RPMI8226 (cell line): ENCODE measurements at places on chromosomes 5 and 9.

DNA sequence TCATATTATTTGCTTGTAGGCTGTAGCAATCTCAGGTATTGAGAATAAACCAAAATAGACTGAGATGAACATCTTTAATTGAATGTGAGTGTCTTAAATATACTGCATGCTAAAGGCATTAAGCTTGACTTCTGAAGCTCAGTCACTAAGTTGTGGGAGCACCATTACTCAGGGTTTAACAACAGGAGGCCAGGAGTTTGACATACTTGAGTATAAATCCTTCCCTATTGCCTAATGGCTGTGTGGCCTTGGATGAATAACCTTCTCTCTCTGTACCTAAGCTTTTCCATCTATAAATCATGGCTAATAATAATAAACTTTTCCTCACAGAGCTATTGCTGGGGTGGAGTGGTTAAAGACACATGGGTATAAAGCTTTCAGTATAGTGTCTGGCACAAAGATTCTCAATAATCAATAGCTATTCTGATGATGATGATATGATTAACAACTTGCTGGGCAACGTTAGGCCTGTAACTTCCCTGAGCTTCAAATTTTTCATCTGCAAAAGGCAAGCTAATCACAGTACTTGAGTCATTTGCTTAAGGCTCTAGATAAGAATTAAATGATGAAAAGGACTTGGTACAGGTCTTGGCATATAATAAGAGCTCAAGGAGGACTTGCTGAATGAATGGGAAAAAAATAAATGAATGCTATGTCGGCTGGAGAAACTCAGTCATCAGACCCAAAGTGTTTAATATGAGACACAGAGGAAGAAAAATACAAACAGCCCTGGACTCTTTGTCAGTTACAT is 174.0 kb upstream of the IL12B start:
- DNase-seq: no peak

- DNase-seq: peak; percentile 85
Observed at GRCh38 chr5:175696139-175696854, 38.4 kb downstream of the HRH2 start.

DNA sequence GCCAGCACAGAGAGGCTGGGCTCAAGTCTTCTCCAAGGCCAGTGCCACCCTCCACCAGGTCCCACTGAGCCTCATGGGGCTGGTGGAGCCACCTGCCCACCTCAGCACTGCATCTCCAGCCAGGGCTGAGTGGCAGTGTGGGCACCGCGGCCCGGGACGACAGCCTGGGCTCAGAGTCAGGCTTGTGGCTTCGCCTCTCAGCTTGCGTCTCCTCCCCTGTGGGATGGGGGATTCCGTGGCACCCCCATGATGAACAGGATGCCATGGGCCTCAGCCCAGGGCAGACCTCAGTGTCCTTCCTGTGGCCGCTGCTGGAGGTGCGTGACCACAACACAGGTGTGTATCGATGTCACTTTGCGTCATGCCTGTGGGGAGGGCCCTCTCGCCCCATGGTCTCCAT is 136.4 kb upstream of the PPP1R26 start:
- DNase-seq: no peak

- DNase-seq: no peak
Observed at GRCh38 chr9:114112325-114112724, 13.2 kb upstream of the KIF12 start.

DNA sequence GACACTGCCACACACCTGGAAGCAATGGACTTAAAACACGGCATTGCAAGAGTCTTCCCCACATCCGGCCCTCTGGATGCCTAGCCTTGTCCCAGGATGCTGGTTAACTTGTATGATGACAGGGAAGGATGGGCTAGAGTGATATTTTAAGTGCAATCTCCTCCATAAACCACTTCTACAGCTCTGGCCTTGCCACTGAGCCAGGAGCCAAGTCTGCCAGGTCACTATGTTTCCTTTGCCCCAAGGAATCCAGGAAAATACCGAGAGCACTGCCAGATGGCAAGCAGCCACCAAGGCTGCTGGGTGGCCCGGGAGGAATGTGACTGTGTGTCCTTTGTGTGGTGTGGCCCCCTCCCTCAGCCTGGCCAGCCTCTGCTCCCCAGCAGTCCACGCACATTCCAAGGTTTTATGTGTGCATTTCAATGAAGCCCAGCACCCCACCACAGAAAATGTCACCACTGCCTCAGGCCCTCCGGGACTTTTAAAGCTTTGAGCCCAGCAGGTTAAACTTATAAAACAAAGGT is 106.0 kb downstream of the FRMD3 start:
- peak; percentile 31 for DNase-seq

- DNase-seq: no peak
Observed at GRCh38 chr9:136362450-136362784, 1.1 kb downstream of the DNLZ start.

DNA sequence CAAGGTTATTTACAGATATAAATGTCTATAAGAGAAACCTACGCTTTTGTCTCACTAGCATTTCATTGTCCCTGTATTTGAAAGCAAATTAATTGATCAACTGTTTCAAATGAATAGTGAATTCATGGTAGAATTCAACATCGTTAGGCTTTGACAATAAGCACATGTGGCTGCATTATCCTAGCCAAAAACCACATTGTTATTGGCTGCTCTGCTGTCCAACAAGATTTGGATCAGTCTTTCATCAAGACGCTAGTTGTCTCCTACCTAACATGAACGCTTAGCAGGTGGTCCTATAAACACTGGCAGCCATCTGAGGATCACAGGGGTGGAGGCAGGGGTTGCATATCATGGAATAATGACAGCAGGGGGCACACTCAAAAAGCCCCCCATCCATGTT is 455.0 kb downstream of the CTNND2 start:
- DNase-seq: no peak

- DNase-seq: no peak
Observed at GRCh38 chr5:167773668-167774301, 517.7 kb upstream of the WWC1 start.

DNA sequence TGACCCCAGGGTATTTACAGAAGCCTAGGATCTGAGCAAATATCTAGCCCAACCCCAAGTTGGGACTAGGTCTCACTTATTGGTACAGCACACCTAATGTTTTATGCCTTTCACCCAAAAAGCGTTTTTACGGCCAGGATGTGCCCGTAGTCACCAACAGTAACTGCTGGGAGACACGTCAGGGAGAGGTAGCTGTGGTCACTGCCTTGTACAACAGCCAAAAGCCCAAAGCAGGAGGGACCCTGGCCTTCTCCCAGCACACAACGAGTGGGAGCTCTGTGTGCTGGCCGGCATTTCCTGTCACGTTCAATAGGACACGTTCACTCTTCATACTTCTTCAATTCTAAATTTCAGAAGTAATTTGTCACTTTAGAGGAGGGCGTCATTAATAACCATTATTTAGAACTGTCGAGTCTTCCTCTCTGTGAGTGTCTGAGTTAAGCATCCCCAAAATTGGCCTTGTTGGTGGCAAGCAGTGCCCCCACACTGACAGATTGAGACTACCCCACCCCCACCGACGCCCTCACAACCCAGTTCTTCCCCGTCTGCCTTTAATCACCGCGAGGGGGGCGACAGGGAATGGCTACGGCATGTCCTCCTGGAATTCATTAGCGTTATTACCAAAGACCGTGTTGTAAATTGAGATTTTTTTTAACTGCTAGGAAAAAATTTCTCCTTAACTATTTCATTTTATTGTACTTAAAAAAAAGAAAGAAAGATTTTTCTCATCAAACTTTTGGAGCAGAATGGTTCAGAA is 80.7 kb downstream of the MVB12B start:
- no peak for DNase-seq

DNA sequence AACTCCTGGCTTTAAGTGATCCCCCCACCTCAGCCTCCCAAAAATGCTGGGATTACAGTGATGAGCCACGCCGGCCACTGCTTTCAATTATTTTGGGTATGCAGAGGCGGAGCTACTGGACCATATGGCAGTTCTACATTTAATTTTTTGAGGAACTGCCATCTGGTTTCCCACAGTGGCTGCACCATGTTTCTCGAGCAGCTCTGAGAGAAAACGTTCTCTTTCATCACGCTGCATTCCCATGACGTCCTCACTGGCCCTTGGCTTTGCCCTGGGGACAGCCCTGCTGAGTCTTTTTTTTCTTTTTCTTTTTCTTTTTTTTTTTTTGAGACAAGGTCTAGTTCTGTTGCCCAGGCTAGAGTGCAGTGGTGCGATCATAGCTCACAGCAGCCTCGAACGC is 35.5 kb upstream of the GRHPR start:
- DNase-seq: no peak

- DNase-seq: no peak
Observed at GRCh38 chr9:114603248-114603647, 7.8 kb upstream of the TMEM268 start.

DNA sequence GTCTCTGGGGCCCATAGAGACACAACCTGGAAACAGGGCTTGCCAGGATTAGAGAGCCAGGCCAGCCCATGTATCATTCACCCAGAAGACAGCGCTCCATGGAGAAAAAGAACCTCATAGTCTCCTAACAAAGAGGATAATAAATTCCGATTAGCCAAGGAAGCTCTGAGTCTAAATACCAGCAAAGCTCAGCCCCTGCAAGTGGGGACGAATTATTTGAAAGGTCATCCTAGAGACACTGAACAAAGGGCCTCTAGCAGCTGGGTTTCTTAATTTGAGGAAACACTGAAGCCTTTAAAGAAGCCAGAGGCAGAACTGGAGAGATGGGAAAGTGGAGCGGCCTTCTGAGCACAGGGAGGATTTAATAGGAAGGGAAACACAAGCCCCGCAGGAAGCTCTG is 287.1 kb upstream of the ZNF462 start:
- no peak for DNase-seq

GRCh38 chr5:179803651-179804554 is 2.8 kb downstream of the MGAT4B start:
- no peak for DNase-seq

DNA sequence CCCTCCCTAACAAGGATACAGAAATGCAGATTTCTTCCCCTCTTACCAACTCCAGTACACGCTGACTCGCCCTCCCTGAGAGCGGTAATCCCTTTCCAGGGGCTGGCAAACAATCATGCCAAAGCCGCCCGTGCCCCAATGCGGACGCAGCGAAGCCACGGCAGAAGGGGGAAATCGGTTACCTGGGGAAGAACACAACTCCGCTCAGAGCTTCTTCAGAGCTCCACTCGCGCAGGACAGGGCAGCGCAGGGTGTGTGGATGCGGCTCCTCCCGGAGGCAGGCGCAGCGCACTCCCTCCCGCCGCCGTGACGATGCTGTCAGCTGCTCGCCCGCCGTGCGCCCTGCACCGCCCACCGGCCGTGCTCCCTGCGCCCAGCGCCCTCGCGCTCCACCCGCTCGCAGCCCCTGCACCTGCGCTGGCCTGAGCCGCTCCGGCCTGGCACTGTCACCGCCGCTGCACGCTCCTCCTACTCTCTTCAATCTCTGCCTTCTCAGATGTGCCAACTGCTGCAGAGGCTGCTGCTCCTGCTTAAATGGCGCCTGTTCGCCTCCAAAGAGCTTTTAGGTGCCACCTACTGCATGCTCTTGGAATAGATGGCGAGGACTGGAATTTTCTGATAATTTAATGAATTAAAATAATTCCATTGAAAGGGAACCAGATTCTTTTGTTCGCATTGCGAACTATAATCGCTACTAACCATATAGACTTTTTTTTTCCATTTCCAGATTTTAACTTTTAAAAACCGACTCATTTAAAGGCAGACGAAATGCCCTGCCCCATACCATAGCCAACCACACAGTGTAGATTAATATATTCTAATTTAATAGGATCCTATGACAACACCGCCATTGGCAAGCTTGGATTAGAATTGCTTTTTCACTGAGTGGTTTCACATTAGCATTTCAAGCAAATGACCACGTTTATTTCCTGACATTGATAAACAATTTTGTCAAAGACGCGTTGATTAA is at the start of gene DIRAS2:
Gene DIRAS2 (minus strand): TSS at position 255 of the 970 bp plus-strand sequence. CDS start 28,997 bp downstream, outside the sequence.
- peak; percentile 67 for DNase-seq

DNA sequence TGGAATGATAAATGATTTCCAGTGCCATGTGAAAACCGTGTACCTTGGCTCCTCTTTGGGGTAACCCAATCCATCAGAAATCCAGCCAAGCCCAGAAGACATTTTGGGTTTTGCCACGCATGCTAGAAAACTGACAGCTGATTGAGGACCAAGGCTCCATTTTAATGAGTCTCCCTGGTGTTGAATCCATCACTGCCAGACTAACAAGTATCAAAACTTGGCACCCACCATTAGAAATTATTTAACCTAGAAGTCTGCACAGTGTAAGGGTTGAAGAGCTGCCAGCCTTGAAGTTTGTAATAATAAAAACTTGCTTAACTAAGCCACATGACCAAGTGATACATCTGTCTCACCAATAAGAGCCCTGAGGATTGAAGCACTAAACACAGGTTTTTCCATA is 369.9 kb downstream of the DNAH5 start:
- no peak for DNase-seq

DNA sequence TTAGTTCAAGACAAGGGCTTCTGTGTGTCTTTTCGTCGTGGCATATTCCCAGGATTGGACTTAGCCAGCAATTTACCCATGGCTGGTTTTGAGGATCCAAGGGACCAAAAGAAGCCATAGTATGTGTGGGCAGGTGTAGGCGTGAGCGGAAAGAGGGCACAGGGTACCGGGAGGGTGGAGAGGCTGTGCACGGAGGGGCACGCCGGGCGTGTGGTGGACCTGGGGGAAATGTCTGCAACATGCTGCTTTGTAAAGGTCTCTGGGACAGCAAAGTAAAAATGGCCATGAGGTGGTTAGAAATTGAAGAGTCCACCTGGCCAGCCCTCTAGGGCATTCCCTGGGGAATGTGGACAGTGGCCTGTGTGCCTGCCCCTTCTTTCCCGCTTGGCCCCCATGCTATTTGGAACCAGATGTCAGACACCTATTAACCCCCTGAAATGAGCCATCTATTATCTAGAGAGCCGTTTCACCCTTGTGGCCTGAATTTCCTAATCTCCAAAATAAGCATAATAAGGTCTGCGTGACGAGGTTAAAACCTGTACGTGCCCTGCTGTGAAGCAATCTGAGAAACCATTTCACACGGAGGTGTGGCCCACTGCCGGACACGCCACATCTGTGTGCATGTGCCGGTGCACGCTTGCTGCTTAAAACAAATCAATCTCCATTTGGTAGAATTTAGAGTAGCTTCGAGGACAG is 5.1 kb downstream of the FLT4 start:
- DNase-seq: no peak

DNA sequence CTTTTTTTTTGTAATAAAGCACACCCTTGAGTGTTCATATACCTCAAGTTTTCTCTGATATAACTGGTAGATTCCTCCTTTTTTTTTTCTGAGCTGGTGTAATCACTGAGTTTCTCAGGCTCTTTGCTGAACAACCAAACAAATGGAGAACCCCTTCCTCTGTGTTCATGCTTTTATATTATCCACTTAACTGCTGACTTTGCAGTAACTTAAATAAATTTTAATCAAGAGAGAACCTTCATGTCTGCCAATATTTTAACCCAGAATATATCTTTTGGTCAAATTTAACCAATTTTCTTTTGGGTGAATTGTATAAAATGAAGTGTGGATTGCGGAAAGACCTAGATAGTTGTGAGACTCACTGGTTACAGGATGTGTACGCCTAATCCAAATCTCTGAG is 833.0 kb upstream of the COX7C start:
- DNase-seq: no peak

DNA sequence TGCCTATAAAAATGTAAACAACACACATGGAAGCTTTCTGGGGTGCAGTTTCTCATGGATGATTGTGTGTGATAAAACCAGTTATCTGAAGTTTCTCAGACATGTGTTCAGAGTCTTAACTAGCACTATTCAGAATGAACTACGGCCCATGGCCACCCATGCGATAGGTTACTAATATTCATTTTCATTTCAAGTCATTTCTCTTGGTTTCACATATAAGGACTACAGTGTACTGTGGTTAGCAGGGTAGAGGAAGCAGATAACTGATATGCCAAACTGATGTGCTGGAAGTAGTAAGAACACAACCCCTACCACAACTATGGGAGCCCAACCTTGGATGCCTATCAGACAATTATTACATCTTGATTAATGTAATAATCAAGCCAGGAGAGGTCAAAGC is 372.1 kb downstream of the DTWD2 start:
- no peak for DNase-seq
